Stimulated activated CD4-positive, alpha-beta T cell treated with anti-CD3 and anti-CD28 coated beads, Interleukin-15, amount 100 ng/mL, for 24 hours (primary cell): ENCODE measurements at places on chromosomes 5 and 9.
A peak's percentile ranks its signal among the peaks of the same experiment; 100 is the strongest.

- no peak for DNase-seq
Measured at GRCh38 chr9:35598866-35599590, 6.0 kb upstream of the TESK1 start.

GRCh38 chr9:134689321-134690181 lies 47.9 kb downstream of the COL5A1 start:
- peak; percentile 35 for DNase-seq

GRCh38 chr9:93132287-93132927 lies 1.6 kb downstream of the NINJ1 start:
- no peak for DNase-seq

DNA sequence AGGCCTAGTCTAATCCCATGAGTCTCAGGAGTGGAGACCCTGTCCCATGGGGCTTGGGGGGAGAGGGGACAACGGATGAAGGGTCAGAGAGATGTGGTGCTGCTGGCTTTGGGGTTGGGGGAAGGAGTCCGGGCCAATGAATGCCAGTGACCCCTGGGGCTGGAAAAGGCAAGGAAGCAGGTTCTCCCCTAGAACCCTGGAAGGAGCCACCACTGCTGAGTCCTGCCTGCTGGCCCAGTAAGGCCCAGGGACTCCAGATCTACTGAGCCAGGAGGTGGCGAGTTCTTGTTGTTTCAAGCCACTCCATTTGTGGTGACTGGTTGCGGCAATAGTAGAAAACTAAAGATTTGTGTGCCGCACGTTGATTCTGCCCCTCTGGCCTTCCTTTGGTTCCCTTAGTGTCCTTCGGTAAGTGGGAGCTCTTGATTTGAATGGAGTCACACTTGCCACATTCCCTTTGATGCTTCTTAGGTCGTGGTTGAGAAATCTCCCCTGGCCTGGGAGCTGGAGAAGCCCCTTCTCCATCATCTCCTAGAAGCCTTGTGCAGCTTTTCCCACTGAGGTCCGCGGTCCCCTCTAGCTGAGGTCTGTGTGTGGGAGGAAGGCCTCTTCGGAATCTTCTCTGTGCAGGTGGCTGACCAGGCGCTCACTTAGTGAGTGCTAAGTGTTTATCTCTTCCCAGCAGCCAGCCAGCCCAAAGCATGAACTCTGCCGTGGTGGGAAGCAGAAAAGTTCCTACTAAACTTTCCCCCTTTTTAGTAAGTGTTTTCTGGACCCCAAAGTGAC lies 9.0 kb downstream of the FCN1 start:
- no peak for DNase-seq

DNA sequence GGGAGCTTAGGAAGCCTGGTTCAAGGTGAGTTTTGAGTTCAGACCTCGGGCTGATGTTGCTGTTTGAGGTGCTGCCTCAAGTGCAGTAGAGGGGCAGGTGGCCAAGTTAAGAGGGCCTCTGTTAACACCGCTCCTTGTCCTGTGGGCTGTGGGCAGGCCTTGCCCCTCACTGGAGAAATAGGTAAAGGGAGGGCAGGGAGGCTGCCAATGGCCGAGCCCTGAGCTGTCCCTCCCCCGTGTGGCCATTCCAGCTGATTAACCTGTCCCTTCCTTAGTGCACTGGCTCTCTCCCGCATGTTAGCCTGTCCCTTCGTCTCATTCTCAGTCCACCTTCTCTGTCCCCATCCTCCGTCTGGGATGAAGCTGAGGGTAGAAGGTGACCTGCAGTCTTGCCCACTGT lies 21.4 kb downstream of the CNTFR start:
- DNase-seq = no peak

DNA sequence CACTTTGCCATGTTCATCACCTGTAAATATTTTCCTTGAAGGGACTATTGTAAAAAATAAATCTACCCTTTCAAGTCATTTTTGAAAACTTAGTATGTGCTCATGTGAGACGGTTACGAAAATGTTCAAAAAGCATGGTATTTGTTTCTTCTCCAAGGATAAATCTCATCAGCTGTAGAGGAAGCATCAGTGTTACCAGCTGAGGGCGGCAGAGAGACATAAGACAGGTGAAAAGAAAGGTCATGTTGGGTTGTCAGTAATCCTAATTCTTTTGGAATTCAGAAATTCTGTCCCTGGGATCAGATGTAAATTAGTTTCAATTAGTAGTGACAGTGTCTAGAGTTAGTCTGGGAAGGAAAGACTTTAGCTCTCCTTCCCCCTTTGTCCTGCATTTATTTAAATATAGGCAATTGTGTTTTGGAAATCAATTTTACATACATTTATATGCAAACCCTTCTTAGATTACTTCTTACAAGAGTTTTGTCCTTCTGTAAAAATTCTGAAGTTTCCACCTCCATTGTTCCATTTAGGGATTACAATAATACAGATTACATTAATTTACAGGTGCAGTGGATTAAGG lies 791.9 kb upstream of the CDH6 start:
- peak; percentile 1 for DNase-seq

- DNase-seq = no peak
Measured at GRCh38 chr9:70600506-70600905, 186.0 kb upstream of the KLF9 start.

GRCh38 chr5:178425621-178426068 lies 164.5 kb downstream of the COL23A1 start:
- DNase-seq = no peak

DNA sequence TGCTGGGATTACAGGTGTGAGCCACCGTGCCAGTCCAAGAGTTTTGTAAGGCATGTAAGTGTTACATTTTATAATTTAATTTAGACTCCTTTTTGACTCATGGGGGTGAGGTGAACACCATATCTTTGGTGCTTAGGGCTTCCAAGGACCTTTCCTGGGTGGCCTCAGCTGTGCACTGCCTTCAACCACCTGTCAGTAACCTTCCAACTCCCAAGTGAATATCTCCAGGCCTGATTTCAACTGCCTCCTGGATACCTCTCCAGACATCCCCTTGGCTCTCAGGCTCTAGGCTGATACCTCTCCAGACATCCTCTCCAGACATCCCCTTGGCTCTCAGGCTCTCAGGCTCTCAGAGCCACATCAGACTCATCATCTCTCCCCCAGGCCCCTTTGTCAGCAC lies 30.9 kb upstream of the TTLL11 start:
- DNase-seq = no peak

GRCh38 chr5:172881691-172882370 lies 47.8 kb downstream of the ERGIC1 start:
- peak; percentile 18 for DNase-seq

- no peak for DNase-seq
Measured at GRCh38 chr5:91797576-91797975, 414.5 kb upstream of the ARRDC3 start.

DNA sequence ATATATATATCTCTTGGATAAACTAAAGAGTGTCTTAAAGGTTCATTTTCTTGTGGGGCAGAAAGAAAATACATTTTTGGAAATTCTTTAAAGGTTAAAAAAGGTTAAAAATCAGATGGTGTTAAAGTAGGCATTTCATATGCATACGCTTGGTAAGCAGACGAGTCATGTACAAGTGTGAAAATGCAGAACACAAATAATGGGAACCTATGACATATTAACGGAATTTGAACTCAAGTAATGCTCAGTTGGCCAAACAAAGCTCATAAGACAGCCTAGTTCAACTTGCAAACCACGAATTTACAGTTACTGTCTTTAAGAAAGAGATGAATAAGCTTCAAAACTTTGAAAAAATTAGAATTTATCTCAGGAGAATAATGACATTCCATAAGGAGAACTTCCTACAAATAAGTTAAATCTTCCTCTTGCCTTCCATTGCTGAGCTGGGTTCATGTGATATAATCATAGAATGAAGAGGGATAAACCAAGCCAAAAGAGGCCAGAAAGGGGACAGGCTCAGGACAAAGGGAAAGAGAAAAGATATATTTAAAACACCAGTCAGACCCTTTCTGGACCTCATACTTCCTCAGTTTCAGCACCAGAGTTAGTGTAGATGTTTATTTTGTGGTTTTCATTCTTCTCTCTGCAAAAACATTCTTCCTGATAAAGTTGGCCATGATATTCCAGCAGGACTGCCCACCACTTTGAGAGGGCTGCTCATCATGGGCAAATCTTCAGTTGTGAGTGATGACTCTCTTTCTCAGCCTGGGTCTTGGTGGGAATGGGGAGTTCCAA lies 256.7 kb upstream of the CD180 start:
- DNase-seq = no peak
